H1 (cell line): ENCODE measurements at places on chromosomes 3 and 15. TPM values are rescaled to one million over a fixed set of nuclear protein-coding genes. Genes with fewer than 3 reads are reported as not detected.

Gene ZKSCAN7
- total RNA-seq, result 8.5 and 8.9 TPM in 2 replicates

Gene TTLL13
- total RNA-seq, result 0.19 TPM in 1 of 2 replicates, not detected in the other

Gene ERICH6
- total RNA-seq, result not detected in 2 replicates

- no peak overlapping the region for H3K4me3 ChIP-seq
- H3K36me3 ChIP-seq, result no peaks in the 10 kb centered on the region
- H3K27ac ChIP-seq, result no peak overlapping the region
Observed at GRCh38 chr3:122676759-122677158, 3.9 kb upstream of the PARP14 start.

DNA sequence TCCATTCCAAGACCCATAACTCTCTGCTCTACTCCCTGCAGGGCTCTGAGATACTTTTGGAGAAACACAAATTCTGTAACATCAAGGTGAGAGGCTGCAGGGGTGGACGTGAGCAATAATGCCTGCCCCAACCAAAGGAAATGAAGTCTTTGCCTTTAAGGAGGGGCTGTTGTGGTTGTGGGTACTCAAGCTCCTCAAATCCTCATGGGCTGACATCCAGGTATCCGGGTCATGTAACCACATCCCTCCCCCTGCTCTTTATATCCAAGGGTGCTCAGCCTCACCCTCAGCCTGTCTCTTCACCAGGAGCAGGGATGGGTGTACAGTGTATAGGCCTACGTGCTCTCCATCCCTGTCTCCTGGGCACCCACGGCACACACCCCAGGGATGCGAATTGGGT lies 32.3 kb downstream of the NOX5 start:
- H3K4me3 ChIP-seq, result no peak overlapping the region
- no peaks in the 10 kb centered on the region for H3K27me3 ChIP-seq
- peaks cover 2% of the 10 kb centered on the region for H3K4me1 ChIP-seq
